ENCODE measurements at places on chromosomes 6 and 20.

- DNase-seq: peak; percentile 68
These were observed 3.8 kb downstream of the EFHC1 start for GRCh38 chr6:52423971-52424381.

- DNase-seq: no peak
These were observed 351.4 kb downstream of the FOXA2 start for GRCh38 chr20:22232923-22233322.

GRCh38 chr6:158053377-158054313, 72.0 kb downstream of the SYNJ2 start:
- no peak for DNase-seq

DNA sequence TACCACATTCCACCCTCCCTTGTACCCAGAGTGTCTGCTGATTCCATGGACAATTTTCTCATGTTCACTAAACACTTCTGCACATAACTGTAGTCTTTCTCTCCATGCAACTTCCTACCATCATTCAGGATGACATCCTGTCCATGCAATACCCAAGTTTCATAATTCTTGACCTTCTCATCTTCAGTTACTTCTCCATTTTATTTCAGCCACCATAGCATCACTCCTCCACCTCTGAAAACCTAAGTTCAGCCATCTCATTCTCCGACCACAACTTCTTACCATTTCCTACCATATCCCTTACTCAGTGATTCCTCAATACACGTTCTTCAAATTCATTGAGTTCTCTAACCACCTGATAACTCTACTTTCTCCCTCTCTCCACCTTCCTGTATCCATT, 216.5 kb upstream of the TENT5A start:
- no peak for DNase-seq

DNA sequence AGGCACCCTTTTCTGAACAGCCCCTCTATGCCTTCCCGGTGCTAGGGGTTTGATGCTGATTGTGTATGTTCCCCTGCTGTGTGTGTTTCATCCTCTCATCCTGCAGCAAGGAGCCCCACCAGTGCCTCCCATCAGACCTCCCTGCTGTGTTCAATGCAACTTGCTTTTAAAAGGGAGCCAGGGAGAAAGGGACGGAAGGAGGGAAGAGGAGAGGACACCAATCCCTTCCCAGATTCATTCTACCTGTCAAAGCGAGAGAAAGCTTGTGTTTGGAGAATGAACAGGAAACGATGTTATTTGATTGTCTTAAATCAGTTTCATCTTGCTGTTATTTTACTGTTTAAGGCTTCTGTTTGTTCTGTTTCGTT, 259.2 kb downstream of the ADGB start:
- DNase-seq: no peak

- DNase-seq: peak; percentile 76
These were observed 1189.4 kb upstream of the EYS start for GRCh38 chr6:66896415-66896814.

DNA sequence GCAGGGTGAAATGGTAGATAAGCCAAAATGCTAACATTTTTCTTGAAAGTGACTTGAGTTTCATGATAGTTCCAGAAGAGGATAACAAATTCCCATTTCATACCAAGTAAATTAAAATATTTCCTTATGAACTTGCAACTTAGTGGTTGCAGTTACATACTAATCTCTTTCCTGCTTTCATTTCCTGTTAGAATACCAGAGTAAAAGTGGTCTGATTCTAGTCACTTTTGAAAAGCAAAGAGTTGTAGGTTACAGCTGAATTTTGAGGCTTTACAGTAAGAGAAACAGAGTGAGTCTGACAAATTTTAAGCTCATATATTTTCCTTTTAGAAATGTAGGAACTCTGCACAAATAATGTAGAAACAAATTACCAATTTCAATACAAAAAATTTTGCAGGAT, 117.4 kb downstream of the ZFAND3 start:
- DNase-seq: no peak

DNA sequence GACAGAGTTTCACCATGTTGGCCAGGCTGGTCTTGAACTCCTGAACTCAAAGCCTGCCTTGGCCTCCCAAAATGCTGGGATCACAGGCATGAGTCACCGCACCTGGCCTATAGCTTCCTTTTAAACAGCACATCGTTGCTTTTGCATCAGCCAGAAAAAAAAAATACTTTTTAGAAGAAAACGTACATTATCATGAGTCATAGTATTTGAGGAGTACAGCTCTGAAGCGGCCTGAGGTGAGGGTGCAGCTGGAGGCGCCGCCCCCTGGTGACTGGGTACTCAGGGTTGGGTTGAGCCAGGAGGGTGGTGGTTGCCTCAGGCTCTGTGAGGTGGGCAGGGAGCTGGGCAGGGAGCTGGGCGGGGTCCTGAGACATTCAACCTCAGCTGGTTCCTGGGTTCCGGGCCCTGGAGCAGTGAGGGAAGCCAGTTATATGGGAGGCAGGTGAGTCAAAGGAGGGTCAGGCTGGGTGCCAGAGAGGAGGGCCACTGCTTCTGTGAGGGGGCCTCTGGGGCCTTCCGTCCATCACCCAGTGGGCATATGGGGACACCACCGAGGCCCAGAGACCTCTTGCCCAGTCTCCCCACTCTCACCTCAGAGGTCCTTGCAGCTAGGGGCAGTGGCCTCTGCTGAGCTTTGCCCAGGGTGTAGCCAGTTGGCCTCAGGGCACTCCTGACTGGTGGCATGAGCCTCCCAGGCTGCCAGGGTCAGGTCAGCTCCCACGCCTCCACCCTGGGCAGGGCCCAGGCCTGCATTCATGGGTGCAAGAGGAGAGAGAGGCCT, 11.7 kb upstream of the ID1 start:
- DNase-seq: peak; percentile 99

- peak; percentile 63 for DNase-seq
These were observed 1.9 kb upstream of the AP5S1 start for GRCh38 chr20:3818155-3819151.

DNA sequence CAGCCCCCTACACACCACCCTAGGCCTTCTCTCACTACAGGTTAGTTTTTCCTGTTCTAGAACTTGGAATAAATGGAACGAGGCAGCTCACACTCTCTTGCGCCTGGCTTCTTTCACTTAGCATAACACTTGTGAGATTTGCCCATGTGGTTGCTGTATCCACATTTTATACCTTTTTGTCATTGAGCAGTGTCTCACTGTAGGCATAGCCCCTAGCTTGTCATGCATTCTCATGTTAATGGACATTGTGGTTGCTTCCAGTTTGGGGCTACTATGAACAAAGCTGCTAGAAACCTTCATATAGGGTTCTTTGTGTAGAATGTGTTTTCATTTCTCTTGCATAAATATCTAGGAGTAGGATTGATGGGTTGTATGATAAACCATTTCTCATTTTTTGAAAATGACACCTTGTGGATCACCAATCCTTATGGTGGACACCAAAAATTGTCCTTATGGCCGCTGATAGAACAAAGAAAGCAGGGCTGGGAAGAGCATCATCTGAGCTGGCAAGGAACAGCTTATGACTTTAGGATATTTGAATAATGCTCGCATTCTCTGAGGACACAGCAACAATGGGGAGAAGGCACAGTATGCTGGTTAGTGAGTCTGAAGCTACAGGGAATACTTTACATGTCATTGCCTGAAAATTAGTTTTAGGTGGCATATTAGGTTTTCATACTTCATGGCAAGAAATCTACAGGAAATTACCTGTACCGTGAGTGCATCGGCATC, 9.8 kb upstream of the SLC22A23 start:
- no peak for DNase-seq

GRCh38 chr6:121855521-121855920, 420.1 kb downstream of the GJA1 start:
- DNase-seq: no peak

DNA sequence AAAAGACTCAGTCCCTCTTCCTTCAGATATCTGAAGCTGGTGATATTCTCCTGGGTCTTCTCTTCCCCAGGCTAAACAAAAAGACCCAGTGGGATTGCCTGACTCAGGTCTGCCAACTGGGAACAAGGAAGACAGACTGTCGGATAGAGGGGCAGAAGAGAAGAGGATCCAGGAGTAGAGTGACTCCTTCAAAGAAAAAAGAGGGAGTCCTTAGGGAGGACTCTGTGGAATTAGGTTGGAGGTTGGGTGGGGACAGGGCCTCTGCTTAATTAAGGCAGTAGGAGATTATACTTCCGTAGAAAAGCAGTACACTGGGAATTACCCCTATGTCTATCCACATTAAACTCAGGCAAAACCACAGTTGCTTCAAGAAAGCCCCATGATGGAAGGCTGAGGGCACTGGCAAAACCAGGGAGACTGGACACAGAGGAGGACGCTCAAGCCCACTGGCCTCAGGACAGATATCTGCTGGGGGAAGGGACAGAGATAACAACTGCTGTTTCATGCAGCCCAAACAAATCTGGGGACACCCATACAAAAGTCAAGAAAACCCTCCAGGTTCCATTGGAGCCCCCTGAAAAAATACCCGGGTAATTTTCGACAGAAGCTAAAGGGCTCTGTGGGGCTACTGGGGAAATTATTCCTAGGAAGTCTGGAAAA, 5.7 kb downstream of the BCL2L1 start:
- no peak for DNase-seq

DNA sequence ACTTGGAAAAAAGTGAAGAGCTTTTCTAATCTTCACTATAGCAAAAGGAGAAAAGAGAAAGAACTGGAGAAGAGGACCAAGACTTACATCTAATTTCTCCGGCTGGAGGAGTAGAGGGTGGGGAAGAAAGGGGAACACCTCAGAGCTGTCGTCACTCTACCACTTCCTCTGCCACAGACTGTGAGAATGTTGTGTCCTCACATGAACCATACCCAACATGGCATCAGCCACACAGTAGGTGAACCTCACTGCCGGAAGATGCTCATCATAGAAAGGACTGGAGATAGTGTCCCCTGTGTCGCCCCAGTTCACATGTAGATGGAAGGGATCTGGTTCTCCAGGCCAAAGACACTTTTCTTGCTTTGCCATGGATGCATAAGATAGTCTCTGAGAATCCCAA, 604.4 kb upstream of the NOX3 start:
- no peak for DNase-seq

DNA sequence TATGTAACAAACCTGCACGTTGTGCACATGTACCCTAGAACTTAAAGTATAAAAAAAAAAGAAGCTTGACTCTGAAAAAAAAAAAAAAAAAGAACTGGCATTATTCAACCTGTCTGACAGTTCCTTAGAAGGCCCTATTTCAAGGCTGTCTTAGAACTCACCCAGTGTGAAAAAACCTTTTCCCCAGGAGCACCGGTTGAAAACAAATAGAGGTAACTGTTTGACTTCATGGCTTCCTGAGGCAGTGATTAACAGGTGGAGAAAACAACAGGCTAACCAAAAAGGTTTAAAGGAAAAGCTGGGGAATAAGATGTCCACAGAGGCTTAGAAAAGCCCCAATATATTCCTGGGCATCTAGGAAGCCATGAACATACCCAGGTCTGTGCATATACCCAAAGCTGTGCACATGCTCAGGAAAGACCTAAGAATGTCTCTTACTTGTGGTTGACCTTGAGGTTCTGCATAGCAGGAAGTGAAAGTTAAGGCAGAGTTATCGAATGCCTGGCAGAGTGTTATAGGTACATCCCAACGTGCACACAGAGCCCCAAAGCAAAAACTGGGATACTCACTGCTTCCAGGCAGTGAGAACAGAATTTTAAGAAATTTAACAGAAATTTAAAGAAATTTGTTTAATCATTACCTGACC, 7.0 kb downstream of the UQCC1 start:
- DNase-seq: no peak

DNA sequence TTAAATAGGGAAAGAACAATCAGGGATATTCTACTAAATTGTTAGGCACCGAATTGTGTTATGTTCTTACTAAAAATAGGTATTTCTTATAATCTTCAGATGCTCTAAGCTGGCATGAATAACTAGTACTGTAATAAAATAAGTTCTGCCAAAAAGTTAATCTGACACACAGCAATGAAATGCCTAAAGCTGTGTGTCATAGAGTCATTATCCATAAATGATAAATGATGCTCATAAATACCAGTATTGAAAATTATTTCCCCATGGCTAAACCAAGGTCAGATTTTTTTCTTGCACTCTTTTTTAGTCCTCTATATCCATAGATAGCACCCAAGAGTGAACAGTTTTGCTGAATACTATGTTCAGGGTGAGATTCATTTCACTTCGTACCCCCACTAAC, 11.7 kb upstream of the PRIM2 start:
- DNase-seq: no peak

DNA sequence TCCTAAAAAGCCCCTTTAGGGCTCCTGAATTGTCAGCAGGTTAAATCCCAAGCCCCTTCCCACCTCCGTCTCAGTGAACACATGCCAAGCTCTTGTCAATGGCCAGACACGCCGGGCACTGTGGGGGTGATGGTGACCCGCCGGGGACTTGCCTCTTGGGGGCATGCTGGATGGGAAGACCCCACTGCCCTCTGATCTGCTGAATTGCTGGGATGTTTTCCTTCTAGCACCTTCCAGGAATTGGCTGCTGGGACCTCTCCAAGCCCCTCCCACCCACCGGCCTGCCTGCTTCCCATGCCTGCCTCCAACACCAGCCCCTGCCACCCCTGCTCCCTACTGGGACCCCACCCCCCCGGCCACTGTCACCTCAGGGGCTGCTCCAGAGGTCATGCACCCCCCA, 345.9 kb downstream of the CDH4 start:
- DNase-seq: no peak

DNA sequence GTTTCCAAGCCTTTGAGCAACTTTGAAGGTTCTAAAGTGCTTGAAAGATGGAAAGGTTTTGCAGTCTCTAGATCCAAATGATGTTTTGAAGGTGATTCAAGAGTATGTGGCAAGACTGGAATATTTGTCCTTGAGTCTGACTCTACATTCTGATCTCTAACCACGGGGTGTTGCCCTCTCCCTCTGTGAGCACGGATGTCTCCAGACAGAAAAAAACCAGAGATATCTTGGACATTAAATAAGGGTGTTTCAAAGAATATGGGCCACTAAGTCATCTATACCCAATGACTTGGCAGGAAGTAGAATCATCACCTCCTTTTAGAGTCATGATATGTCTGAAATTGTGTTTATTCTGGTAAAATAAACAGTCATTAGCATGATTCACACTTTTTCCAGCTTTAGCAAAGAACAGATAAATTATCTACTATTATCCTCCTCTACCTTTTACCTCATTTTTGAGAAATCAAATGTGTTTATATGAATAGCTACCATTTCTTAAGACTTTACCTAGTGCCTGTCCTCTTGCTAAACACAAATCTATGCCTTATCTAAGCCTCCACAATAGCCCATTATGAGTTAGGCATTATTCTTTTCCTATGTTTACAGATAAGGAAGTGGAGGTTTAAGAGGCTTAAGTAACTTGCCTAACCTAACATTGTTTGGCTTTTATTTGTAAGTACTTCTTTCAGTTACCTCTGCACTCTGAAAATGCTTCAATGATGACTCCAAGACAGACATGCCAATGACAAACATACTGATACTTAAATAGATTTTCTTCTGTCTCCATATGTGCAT, 384.4 kb downstream of the BMP2 start:
- peak; percentile 83 for DNase-seq

- DNase-seq: no peak
These were observed 48.1 kb upstream of the MDGA1 start for GRCh38 chr6:37745748-37746147.

- DNase-seq: peak; percentile 93
These were observed 23.1 kb upstream of the CGA start for GRCh38 chr6:87118054-87118453.

DNA sequence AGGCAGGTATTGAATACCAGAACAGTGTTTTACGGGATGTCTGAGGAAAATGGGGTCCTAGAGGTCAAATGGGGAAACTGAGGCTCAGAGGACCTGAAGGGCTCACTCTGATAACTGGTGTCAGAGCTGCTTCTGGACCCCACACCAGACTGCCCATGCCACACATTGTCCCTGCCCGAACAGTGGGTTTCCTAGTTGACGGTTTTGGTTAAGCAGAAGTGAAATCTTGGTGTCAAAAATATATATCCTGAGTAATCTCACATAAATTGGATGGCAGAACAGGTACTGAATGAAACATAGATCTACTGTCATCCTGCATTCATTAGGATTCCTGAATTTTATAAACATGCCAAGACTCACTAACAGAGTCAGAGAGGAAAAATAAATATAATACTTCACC, 16.3 kb downstream of the NOX3 start:
- no peak for DNase-seq

Measured in bronchial epithelial cell (primary cell).